ENCODE measurements at places on chromosomes 6 and 20.

GRCh38 chr6:6246544-6246943 is 73.9 kb downstream of the F13A1 start:
- DNase-seq, result no peak

GRCh38 chr6:9848094-9848493 is 566.8 kb downstream of the TFAP2A start:
- DNase-seq, result no peak

DNA sequence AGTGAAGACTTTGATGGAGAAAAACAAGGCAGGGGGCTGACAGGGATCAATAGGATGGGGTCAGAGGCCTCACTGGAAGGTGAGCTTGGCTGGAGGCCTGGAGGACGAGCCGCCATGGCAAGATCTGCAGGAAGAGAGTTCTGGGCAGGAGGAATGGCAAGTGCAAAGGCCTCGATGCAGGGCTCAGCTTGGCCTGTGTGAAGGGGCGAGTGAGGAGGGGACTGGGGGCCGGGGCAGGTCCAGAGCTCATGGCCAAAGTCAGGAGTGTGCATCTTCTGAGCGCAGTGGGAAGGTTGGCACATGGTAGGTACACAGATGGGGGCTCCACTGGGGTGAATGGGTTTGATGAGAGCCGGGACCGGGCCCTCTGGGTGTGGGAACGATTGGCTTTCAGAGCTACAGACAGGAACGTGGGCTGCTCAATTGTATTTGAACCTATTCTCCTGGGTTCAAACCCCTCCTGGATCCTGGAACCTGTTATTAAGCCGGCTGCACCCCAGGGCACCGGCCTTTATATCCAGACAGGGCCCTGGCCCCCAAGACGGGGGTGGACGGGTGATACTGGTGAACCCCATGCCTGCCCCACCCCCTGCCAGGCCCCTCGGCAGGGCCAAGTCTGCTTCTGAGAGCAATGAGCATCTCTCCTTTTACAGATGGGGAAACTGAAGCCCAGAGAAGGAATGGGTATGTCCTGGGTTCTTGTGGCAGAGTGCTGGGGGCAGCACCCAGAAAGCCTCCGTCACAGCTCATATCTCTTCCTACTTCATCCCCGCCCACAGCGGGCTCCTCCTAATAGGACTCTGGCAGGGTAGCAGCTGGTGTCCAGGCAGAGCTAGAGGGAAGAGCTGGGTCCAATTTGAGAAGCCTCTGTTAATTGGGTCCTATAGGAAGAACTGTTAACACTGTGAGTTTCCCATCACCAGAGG is 106.1 kb downstream of the CEBPB start:
- peak; percentile 65 for DNase-seq

DNA sequence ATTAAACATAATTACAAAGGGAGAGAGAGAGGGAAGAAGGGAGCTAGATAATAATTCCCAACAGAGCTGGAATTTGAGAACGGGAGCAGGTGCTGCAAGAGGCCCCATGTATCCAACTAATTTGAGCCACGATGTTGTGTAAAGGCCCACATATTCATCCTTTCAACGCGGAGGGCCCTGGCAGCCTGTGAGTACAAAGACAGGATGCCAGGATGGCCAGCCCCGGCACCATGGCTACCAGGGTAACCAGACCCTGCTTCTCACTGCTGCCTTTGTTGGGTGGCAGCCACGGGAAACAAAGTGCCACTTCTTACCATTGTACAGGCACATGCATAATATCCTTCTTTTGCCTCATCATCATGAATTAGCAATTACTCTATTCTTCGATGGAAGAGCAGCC is 492.0 kb upstream of the NRSN1 start:
- no peak for DNase-seq

DNA sequence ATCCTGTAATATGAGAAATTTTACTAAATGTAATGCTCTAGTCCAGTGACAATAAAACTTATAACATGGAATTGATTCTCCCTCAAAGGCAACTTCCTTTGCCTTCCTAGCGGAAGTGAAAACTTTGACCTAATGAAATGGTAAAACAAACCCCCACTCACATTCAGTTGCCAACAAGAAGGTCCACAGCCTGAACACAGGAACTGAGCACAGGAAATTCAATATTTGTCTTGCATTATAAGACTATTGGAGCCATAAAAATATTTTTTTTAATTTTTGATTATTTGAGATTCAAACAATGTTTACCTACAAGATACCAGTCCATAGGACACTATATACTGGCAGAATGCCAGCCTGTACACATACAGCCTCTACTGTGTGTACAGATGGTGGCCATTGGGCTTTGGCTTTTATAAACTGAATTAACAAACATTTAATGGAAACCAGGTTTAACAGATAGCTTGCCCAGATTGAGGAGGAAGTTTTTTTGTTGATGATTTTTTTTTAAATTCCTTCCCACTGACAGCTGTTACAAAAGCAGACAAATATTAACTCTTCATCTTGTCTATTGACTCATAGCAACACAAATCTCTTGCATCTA is 481.5 kb upstream of the JAG1 start:
- peak; percentile 60 for DNase-seq

DNA sequence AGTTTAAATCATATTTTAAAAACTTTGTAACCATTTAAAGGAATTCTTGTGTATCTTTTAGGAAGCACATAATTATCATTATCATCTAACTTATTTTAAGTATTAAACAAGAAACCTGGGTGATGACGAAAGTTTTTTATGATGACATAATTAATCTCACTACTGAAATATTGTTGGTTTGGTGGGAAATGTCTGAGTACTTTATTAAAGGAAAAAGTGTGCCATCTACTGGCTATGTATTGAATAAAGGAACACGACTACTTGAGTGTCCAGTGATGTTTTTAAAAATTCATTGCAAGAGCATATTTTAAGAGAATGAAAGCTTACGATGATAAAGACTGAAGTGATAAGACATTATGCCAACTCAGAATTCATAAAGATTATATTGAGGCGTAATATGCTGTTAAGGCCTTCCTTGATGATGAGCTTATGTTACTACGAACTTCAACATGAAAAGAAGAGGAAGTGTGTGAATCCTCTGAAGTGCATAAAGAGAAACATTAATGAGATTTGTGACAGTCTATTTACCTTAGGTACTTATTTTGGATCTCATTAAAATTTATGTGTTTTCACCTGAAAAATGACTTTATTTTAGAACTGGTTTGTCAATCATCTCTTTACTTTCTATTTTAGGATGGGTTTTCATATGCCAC is 12.0 kb upstream of the TRMT11 start:
- DNase-seq, result peak; percentile 70

DNA sequence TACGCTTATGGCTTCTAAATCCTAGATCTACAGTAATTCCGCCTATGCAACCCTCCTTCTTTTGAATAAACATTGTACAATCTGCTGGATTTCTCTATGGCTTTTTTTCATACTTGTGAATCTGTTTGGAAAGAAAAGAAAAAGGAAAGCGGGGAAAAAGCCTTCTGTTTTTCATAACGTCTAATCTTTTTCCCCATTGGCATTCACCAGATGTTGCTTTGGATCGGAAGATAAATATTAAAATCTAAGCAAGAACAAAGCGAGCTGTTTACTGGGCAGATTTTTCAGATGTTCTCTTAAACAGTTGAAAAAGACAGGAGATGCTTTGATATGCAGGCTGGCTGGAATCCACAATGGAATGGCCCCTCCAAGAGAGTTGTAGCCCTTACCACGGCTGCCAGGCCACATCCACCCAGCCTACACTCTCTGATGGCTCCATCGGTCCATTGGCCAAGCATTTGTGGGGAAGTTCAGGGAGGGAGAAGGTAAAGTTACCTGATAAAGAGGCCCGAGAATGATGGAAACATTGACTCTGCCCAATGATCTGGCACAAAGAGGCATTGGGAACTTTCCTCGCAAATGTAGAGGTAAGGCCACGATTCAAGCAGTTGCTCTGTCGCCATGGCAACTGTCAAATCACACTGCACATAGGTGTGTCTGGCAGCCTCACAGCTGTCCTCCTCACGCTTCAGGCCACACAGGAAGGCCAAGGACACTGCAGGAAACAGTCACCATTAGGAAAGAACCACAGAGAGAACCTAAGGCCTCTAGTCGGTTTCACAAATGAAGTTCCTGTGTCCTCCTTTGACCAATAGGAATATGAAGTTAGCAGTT is 70.3 kb downstream of the PKHD1 start:
- no peak for DNase-seq

- DNase-seq, result no peak
Measured at GRCh38 chr6:10521104-10521808, at the start of gene GCNT2. Gene GCNT2, plus strand, starts transcription at chr6:10521351. Its CDS starts 7,561 bp downstream, at chr6:10528912.

DNA sequence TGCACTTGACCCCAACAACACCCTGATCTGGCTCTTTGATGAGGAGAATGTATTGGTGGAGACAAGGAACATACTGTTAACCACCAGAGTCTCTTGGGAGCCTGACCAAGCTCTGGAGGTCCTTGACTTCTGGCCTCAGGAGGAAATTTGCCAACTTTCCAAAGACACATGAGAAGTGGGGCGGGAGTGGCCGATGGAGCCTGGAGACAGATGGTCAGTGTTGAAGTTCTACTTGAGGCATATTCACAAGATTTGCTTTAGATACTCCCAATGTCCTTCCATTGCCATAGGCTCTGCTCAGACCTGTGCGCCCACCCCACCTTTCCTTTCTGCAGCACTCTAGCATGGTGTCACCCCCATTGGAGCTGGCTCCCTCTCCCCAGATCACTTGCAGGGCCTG is 241.0 kb downstream of the SLC24A3 start:
- no peak for DNase-seq

GRCh38 chr6:170166511-170167122 is 124.3 kb downstream of the DLL1 start:
- no peak for DNase-seq

GRCh38 chr20:2331106-2331505 is 35.3 kb downstream of the TGM3 start:
- DNase-seq, result no peak

GRCh38 chr6:106180208-106180607 is 94.1 kb downstream of the PRDM1 start:
- no peak for DNase-seq

DNA sequence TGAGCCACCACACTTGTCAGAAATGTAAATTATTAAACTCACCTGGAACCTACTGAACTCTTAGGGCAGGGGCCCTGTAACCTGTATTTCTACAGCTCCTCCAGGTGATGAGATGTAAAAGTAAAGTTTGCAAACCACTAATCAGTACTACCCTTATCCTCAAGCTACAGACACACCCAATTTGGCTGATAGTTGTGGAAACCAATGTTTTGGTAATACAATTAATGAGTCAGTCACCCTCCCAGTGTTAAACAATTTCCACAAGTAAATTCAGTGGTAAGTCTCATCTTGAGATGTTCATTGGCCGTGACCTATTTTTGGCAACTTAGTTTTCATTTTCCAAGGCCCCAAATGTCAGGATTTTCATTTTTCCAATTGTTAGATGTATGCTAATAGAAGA is 29.6 kb downstream of the GCNT2 start:
- DNase-seq, result no peak

DNA sequence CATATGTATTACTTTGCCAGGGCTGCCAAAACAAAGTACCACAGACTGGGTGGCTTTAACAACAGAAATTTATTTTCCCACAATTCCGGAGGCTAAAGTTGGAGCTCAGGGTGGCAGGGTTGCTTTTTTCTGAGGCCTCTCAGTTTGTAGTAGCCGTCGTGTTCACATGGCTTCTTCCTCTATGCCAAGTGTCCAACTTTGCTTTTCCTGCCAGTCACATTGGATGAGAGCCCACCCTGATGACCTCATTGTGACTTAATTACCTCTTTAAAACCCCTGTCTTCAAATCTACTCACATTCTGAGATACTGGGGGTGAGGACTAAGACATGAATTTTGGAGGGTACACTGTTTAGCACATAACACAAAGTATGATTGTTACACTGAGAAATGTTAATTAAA is 9.9 kb upstream of the ECT2L start:
- no peak for DNase-seq

DNA sequence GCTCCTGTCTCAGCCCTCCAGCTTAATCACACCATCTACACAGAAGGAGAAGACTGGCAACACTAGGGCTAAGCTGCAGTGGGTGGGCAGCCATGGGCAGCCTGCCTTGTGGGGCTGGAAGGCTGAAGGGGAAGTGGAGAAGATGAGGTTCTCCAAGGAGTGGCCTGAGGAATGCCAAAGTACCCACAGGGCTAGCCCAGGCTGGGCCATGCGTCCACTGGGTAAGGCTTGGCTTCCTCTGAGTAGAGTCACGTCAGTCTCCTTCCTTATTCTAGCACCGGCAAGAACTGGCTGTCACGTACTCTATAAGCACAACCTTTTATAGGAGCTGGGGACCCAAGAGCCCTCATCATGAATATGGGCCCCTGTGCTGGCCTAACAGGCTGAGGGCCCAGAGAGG is 110.6 kb upstream of the SIRPA start:
- no peak for DNase-seq

DNA sequence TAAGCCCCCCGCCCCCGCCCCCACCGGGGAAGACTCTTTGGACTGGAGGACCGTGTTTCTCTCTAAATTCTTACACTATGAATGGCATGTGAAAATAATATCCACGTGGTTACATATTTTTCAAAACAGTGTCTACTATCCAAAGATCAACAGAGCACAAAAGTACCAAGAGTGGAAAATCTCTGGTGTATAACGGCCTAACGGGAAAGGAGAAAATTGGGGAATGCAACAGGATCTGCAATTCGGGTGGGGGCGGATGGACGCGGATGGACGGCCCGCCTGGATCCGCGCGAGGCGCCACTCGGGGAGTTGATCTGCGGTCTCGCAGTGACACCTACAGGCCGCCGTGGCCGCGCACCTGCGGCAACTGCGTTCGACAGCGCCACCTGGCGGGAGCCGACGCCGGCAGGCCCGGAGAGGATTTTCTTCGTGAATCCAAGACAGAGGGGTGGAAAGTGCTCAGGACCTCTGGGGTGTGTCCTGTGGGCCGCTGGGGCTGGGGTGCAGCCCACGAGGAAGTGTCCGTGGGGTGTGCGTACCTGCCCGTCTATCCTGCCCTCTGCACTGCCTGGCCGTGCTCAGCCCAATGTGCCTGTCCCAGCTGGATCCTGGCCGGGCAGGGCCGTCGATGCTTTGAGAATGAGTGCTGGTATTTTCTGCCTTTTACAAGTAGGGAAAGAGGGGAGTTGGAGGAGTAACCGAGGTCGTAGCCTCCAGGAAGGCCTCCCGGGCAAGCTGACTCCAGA is 18.6 kb downstream of the ANKRD60 start:
- DNase-seq, result peak; percentile 59

DNA sequence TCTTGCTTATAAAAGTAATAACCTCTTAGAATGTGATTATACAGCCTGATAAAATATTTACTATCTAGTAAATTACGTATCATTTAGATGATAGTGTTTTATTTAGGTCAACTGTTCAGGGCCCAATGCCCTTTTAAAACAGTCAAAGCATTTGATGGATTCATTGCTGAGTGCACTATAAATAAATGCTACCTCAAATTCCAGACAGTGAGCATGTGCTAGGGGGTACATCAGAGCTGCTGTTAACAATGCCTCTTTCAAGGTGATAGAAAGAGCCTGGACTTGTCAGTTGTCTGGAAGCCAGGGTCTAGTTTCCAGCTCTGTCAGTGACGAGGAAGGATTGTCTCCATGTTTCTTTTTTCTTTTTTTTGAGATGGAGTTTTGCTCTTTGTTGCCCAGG is 7.5 kb upstream of the TMEM242 start:
- DNase-seq, result no peak

GRCh38 chr20:23226612-23227265 is 123.9 kb upstream of the NXT1 start:
- no peak for DNase-seq

- no peak for DNase-seq
Measured at GRCh38 chr6:27650620-27651370, 177.9 kb upstream of the ZNF184 start.

- DNase-seq, result peak; percentile 27
Measured at GRCh38 chr6:31386099-31386498, 17.3 kb upstream of the MICA start.

Measured in AG10803 (cell line).